Globus pallidus (tissue), 1 donor: ENCODE measurements at places on chromosomes 13 and 19.

DNA sequence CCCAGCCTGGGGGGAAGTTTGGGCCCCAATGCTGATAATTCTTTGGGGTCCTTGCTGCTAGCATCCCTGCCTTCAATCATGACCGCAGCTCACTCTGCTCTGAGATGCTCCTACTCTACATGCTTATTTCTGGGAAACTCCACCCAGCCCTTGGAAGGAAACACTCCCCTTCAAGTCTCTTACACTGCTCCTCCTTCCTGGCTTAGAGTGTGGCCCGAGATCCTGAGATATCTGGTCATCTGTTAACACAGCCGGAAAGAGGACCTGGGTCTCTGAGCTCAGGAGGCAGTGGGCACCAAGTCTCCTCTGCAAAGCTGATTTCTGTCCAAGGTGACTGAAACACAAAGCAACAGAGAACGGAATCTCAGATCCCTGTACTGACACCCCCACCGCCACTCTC lies 33.0 kb downstream of the CYP4F2 start:
- DNase-seq: no peak

DNA sequence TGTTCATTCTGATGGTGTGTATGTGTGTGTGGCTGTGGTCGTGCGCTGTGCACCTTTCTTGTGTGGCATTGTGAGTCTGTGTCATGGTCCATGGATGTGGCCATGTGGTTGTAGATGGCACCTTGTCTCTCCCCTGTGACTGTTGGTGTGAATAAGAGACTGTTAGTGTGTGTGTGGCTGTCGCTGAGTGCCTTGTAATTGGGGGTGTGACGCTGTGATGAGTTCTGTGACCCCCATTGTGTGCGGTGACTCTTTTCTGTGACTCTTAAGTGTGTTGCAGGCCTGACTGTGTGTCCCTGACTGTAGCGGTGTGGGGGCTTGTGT lies 804 bp downstream of the PLPPR2 start:
- DNase-seq: no peak

DNA sequence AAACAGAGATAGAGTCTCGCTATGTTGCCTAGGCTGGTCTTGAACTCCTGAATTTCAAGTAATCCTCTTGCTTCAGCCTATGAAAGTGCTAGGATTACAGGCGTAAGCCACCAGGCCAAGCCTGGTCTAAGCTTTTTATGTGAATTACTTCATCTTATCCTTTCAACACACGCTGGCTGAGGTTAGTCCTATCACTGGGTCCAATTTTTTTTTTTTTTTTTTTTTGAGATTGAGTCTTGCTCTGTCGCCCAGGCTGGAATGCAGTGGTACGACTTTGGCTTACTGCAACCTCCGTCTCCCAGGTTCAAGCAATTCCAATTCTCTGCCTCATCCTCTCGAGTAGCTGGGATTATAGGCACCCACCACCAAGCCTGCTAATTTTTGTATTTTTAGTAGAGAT lies 10.4 kb downstream of the MYO1F start:
- DNase-seq: no peak

DNA sequence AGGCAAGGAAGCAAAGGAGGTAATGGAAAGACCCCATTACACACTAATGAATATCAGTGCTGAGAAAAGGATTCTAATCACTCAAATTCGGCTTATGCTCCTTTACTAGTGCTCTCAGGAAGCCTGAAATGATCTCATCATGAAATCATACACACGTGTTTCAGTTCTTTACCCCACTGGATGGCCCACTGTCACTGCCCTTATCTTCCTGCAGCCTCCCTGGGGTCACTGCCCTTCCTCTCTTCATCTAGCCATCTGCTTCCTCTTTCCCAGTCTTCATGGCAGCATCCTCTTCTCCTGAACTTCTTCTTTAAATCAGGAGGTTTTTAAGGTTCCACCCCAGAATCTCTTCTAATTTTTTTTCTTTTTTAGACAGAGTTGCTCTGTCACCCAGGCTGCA lies 27.9 kb upstream of the EEF1AKMT1 start:
- DNase-seq: no peak

- peak; percentile 79 for DNase-seq
These were observed 148.9 kb downstream of the USP12 start for GRCh38 chr13:27022571-27023311.

DNA sequence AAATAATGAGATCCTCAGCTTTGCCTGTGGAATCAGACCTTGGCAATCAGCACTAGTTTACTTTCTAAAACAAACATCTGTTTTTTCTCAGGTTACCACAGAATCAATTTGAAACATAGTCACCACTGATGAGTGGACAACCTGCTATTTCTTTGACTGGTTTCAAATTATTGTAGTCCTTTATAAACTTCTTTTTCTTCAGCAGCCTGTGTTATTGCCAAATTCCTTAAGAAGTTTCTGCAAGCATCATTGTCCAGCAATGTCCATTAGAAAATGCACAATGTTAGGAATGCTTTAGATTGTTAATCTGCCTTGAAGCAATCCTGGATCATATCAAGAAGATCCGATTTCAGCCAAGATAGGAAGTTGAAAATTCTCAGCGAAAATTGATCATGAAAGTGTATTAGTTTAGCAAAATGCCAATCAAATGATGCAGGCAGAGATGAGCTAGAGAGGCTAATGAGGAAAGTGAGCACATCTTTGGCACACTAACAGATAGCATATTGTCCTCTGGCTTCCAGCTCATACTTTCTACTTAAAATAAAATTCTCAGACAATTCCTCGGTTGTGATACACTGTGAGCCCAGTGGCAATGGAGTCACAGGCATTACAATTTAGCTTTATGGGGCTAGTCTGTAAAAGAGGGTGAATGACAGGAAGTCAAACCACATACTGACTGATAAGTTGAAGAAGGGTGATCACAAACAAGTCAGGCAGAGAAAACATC lies 270.6 kb downstream of the SLITRK6 start:
- peak; percentile 84 for DNase-seq
